ENCODE measurements at places on chromosomes 11 and 22.

DNA sequence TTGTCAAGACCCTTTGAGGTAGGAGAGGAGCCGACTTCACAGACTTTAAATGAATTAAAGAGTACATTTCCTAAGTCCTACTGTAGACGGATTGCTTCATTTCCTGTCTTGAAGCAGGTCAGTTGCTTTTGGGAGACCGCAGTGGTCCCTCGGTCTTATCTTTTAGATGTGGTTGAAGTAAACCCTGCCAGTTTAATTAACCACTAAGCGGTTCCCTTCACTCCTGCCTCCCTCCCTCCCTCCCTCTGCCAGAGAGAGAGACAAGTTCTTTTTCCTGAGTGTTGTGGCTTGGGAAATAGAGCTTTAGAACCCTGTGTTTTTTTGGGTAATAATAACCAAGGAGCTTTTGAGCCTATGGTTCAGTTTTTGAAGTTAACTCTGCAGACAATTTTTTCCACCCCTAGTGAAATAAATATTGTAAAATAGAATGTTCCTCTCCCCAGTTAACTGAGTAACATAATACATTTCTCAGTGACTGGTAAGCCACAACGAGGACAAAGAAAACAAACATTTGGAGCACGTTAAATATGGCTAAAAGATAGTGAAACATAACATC lies 147.5 kb downstream of the LDLRAD3 start:
- DNase-seq, result no peak

DNA sequence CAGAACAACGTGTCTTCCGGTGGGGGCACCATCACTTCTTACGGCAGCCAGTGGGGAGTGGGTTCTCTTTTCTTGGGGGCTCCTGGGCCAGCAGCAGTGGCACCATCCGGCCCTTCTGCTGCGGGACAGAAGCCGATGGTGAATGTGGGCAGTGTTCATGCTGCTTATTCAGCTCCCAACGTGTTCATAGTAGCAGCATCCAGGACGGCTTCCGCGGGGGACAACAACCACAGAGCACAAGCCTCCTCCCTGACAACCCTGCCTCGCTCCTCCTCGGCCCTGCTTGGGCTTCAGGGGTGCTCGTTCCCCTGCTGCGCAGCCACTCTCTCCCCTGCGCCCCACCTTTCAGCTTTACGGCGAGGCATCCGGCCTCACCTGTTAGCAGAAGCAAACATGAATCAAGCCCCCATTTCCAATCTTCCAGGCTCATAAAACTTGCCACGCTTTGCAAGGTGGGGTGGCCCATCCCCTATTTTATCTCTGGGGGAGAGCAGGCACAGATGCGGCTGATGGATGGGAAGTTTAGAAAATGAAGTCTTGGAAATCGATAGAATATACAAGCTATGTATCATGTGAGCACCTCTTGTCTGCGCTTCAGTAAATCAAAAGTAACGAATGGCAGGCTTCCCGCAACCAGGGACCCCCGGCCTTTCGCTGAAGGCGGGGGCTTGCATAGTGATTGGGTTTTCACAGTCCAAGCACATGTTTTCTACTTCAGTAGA lies 191.8 kb upstream of the NECTIN1 start:
- no peak for DNase-seq

- DNase-seq, result no peak
These were observed 20.5 kb upstream of the CELSR1 start for GRCh38 chr22:46557736-46558480.

GRCh38 chr11:127931803-127932202 lies 655.6 kb downstream of the ETS1 start:
- DNase-seq, result no peak

GRCh38 chr22:35850831-35851230 lies 133.2 kb downstream of the APOL5 start:
- DNase-seq, result peak; percentile 43

- no peak for DNase-seq
These were observed 111.2 kb upstream of the CEP126 start for GRCh38 chr11:101803651-101804050.

DNA sequence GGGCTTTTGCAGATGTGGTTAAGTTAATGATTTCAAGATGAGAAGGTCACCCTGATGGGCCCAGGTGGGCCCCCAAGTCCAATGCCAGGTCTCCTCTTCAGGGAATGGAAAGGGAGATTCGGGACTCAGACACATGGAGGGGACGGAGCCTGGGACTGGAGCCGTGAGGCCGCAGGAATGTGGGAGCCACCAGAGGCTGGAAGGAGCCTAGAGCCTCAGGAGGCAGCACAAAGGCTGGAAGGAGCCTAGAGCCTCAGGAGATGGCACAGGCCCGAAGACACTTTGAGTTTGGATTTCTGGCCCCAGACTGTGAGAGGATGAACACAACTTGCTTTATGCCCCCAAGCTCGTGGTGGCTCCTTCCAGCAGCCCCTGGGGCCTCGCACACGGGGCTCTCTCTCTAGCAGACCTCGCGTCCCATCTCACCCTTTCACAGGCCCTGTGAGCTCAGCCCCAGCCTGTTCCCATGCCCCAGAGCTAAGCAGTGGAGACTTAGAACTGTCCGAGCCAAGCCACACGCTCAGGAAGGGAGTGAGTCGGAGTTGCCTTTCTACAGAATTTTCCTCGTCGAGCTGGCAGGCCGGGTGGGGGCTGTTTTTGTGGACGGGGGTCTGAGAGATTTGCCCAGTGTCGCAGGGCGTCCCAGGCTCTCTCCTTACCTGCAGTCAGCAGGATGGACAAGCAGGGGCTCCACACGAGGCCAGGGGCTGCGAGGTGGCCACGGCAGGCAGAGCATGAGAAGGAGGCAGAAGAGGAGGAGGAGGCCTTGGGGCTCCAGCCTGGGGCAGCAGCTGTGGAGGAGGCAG lies 937.6 kb downstream of the BRD1 start:
- peak; percentile 5 for DNase-seq

DNA sequence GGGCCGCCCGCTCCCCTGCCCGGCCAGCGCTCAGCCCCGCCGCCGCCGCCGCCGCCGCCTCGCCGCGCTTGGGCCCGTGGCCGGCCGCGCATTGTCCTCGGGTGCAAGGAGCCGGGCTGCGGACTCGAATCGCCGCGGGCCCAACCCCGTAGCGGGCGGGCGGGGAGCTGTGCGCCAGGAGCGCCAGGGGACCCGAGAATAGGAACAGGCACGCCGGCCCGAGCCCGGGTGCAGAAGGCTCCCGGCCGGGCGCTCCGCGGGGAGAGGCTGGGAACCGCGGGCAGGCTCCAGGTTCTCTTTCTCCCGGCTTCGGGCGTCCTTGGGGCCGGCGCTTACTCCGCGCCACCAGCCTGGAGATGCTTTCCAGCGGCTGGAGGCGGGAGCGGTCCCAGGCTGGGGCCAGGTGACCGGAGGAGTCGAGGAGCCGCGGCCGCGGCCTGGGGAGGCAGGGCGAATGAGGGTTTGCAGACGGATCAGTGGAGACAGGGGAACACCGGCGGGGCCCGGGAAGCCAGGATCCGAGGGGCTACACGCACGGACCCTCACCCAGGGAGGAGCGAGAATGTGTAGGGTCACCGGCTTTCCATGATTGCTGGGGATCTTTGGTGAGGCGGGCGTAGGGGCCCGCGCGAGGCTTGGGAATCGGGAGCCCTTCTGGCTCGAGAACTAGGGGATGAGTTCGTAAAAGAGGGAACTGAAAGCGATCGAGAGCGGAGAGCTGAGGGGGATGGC lies 726 bp downstream of the PKNOX2 start:
- peak; percentile 75 for DNase-seq

DNA sequence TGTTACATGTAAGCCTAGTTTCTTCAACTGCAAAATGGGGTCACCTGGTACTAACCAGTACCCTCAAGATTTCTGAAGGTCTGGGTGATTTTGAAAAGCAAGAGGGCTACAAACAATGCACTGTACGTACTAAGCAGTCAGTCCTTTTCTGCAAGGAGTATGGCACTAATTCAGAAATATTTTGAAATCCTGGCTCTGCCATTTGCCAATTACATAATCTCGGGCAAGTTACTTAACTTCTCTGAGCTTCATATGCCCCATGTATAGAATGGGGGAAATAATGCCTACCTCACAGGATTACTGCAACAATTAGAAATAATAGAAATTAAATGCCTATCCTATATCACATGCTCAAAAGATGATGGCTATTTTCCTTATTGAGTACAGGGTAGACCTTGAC lies 60.7 kb upstream of the CCDC89 start:
- DNase-seq, result no peak

DNA sequence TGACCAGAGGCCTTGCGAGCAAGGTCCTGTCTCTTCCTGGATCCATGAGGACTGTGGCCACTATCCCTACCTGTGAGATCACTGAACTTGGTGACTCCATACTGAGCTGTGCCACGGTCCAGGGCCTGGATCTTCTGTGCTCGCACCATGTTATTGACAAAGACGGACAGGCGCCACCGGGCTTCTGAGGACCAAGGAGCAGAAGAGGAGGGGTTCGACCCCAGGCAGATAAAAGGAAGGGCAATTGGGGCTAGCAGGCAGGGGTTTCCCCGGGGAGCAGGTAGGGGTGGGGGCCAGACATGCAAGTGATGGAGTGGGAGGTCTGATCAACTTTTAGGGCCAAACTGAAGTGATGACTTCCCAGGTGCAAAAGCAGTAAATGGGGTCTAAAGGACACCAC lies 2.2 kb downstream of the CTSF start:
- no peak for DNase-seq

GRCh38 chr11:101707477-101707876 lies 123.7 kb upstream of the TRPC6 start:
- no peak for DNase-seq

GRCh38 chr22:44898236-44898635 lies 111.6 kb downstream of the PHF21B start:
- DNase-seq, result peak; percentile 15

- no peak for DNase-seq
These were observed 626 bp downstream of the KRTAP5-7 start for GRCh38 chr11:71527576-71528210.

GRCh38 chr11:58526721-58527120 lies 18.8 kb upstream of the OR5B21 start:
- no peak for DNase-seq

GRCh38 chr11:44327730-44328129 lies 17.8 kb upstream of the ALX4 start:
- no peak for DNase-seq

DNA sequence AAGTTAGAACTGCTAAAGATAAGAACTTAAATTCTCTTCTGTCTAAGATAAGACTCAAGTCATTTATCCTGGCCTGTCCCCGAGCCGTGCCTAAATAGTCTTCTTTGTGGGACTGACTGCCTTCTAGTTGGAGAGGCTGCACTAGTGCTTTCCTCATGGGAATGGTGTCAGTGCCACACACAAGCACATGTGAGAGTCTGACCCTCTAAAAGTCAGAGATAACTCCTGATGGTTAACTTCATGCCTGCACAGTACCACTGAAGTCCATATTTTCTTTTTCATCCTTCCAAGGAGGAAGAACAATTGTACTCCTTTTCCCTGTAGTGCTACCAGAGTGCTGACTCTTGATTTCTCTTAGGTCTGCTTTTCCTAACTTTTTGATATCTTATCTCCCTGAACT lies 309.7 kb downstream of the TMEM135 start:
- no peak for DNase-seq

GRCh38 chr22:50600538-50600937 lies at the start of gene MAPK8IP2:
TSS of gene MAPK8IP2 (plus strand) at chr22:50600793. CDS start at chr22:50600819, 26 bp downstream.
- DNase-seq, result peak; percentile 96

DNA sequence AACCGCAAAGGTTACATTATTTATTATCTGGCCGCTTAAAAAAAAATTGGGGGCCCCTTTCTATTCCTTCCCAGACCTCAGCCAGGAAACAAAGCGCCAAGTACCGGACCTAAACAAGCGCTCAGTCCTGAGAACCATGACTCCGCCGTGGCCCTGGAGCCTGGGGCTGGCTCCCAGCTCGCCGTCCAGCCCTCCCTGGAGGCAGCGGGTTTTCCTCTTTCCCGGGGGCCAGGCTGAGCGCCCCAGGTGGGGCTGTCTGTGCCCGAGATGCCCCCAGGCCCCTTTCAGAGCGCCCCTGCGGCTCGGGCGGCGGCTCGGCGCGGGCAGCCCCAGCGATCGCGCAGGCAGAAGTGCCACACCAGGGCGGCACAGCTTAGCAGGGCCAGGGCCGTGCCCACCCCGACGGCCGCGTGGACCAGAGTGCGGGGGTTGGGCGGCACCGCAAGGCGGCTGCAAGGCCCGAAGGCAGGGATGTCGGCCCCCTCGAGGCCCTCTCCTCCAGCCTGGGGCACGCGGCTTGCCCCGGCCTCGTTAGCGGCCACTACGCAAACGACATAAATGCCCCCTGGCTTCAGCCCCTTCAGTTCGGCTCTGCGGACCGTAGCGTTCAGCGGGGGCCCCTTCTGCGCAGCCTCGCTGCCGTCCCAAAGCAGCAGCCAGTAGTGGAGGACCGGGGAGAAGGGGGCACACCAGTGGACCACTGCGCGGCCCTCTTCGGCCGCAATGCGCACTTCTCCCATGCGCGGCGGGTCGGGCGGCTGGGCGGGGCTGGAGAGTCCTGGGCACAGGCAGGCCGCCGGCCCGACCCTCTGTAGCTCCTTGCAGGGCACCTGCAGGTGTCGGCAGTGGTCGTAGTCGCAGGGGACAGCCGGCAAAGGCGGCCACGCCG lies 1.6 kb downstream of the LRRN4CL start:
- DNase-seq, result no peak

DNA sequence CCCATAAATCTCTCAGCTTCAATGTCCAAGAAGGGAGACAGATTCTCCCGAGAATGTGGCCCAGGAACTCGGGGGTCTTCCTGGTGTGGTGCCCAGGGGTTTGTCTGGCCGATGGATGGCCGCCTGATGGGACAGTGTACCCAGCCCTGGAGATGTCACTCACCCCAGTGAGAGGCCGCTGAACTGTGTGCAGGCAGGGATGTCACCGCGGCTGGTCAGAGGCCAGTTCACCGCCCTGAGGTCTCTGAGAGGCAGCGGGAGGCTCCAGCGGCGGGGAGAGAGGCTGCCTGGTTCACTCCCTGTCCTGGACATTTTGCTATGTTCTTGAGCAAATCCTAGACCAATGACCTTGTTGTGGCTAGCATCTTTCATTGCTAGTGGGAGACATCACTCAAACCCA lies 1349.5 kb downstream of the BRD1 start:
- DNase-seq, result no peak

- peak; percentile 21 for DNase-seq
These were observed at the start of gene IGLL1 for GRCh38 chr22:23579870-23580575. TSS of gene IGLL1 (minus strand) at chr22:23580290. CDS start at chr22:23580190, 100 bp downstream.
